ENCODE measurements at places on chromosomes 4 and X.

DNA sequence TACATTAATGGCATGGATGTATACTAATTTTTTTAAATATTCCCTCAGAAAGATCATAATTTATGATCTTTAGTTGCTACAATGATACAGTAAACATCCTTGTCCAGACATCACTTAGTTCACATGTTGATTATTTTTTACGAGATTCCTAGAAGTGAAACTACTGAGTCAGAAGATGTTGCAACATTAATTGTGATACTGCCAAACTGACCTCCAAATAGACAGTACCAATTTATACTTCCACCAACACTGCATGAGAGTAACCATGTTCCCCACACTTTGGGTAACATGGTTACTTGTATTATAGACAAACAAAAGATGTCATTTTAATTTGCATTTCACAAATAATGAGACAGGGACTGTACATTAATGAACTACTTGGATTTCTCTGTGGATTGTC lies 19.6 kb downstream of the RCHY1 start:
- no peak for DNase-seq

DNA sequence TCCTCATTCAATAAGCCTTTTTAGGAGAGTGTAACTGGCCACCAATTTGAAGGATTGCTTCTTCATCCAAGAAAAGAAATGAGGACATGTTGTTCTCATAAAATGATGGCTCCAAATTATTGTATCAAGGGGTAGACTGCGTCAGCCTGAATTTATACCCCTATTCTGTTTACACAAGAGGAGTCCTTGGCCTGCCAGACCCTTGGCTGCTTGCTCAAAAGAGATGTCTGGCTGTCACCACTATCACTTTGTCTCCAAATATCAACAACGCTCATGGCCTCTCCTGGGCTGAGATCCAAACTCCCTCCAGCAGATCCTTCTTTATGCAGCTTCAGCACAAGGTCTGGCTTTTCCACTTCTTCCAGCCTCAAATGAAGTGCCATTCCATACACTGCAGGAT lies 127.9 kb downstream of the OR13H1 start:
- no peak for DNase-seq

GRCh38 chr4:117137145-117137544 lies 51.8 kb upstream of the TRAM1L1 start:
- no peak for DNase-seq

GRCh38 chr4:152784490-152785350 lies 5.0 kb downstream of the ARFIP1 start:
- no peak for DNase-seq

DNA sequence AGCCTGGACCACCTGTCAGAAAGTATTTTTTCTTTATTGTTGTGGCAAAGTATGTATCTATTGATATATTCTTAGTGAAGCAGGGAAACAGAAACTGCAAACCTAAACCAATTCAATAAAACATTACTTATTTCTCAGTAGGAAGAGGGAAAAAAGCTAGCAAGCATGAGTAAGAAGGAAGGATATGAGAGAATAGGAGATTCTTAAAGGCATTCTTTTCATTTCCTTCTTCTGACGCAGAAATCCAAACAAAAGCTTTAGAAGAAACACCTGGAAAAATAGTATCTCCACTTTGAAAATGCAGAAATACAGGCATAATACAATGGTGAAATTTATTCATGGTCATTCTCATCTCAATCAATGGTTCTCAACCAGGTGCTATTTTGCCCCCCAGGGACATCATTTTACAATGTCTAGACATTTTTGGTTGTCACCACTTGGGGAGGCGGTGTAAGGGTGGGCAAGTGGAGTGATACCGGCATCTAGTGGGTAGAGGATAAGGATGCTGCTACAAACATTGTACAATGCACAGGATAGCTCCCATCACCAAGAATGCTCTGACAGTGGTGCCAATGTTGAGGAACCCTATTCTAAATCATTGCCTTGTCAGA lies 21.7 kb upstream of the ATXN3L start:
- DNase-seq = peak; percentile 1

GRCh38 chr4:185709802-185710486 lies 102.0 kb downstream of the SORBS2 start:
- no peak for DNase-seq

DNA sequence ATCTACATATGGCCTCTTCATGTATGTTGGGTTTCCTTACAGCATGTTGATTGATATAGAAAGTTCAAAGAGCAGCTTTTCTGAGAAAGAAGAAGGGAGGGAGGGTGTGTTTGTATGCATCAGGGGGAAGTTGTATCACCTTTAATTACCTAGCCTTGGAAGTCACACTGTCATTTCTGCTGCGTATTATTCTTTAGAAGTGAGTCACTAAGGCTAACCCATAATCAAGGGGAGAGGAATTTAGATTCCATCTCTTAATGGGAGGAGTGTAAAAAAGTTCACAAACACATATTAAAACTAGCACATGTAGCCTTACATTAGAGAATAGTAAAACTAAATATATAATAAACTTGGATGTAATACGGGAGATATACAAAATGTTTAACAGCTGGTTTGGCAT lies 86.5 kb upstream of the CBLL2 start:
- DNase-seq = no peak

DNA sequence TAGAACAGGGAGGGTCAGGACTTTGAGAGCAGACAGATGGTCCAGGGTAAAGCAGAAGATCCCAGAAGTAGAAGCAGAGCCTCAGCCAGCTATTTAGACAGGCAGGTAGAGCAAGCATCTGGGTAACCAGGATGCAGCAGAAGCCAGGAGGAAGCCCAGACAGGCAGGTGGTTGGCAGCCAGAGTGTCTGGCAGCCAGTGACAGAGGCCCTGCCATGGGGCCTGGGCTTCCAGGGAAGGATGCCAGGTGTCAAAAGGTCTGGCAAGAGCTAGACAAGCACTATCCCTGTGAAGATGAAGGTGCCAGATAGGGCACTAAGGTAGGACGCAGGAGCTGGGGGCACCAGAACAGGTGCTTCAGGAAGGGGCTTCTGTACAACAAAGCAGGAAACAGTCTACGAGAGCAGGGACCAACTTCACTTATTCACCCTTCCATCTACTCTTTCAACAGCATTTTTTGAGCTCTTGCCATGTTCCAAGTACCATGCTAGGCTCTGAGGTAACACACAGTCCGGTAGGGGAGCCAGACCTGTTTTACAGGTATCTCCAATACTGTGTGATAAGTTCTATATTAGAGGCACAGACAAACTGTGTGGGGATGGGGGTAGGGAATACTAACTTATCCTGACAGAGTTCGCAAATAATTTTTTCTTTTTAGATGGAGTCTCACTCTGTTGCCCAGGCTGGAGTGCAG lies 38.1 kb upstream of the GJB1 start:
- DNase-seq = no peak

GRCh38 chrX:53330331-53330730 lies 48.9 kb upstream of the IQSEC2 start:
- no peak for DNase-seq

- DNase-seq = no peak
Measured at GRCh38 chr4:8107146-8107657, 51.4 kb downstream of the ABLIM2 start.

- no peak for DNase-seq
Measured at GRCh38 chr4:69330345-69331047, 50.2 kb downstream of the UGT2B28 start.

DNA sequence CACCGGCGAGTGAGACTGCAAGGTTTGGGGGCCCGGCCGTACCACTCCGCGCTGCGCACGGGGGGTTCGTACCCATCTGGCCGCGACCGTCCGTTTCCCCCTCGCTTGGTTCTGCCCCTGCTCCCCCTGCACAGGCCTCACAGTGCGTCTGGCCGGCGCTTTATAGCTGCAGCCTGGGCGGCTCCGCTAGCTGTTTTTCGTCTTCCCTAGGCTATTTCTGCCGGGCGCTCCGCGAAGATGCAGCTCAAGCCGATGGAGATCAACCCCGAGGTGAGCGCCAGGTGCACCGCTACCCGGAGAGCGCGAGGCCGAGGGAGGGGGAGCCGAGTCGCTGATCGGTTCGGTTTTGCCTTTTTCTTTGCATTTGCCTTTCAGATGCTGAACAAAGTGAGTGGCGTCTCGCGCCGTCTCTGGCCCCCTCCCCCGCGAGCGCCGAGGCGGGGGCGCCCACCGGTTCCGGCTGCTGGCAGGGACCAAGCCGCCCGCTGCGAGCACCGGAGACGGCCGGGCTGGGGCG lies at the start of gene UCHL1:
UCHL1 (plus strand) TSS at position 189 of the 517 bp plus-strand sequence; CDS start at position 238, 49 bp downstream.
- no peak for DNase-seq

DNA sequence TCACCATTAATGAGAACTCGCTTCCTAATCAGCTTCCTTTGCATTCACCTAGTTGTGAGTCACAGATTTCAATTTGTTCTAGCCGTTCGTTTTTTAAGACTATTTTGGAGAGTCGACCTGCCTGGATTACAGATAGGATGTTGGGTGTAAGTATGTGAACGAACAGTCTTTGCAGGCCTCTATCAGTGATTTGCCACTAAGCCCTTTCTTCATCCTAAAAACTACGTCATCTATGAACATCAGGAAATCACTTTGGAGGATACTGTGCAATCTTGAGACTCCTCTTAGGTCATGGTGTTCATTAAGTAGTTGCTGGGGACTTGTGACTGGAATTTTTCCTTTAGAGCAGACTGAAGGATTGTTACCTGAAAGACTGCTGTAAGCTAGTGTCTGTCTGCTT lies 1.1 kb downstream of the POLA1 start:
- DNase-seq = no peak

DNA sequence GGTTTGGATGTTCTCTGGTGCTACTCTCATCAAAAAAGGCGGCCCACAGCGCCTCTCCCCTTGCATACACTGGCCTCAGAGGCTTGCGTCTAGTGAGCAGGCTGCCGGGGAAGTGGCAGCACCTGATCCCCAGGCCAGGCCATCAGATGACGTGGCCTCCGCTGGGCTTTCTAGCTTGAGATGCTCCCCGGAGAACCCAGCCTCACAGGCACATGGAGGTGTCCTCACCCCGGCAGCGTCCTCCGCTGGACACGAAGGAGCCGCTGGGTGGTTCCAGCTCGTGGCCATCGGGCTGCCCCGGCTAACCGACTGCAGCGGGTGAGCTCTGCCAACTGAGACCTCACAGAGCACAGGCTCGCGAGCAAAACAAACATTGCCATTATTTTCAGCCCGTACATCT lies 12.8 kb downstream of the IRAK1 start:
- no peak for DNase-seq

GRCh38 chr4:85431881-85432485 lies 43.0 kb upstream of the ARHGAP24 start:
- no peak for DNase-seq

- no peak for DNase-seq
Measured at GRCh38 chr4:40599431-40599830, 30.2 kb downstream of the RBM47 start.

DNA sequence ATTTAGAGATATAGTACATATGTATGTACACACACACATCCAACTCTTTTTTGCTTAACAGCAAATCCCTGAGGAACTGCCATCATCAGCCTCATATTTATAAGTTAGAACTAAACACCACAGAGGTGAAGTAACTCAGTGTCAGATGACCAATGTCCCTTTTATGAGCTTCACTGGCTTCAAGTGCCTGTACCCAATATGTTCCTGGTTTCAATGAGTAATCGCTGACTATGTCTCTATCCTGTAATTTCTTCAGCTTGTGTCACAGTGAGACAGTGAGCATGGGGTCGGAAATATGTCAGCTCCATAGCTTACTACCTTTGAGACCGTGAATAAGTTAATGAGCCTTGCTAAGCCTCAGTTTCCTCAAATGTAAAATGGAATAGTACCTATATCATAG lies 136.2 kb upstream of the RASGEF1B start:
- DNase-seq = no peak

GRCh38 chr4:62475596-62475995 lies 1275.5 kb downstream of the ADGRL3 start:
- DNase-seq = no peak

GRCh38 chr4:6041800-6042199 lies 23.6 kb upstream of the C4orf50 start:
- no peak for DNase-seq

- no peak for DNase-seq
Measured at GRCh38 chrX:66919280-66919832, 280.5 kb upstream of the EDA2R start.

DNA sequence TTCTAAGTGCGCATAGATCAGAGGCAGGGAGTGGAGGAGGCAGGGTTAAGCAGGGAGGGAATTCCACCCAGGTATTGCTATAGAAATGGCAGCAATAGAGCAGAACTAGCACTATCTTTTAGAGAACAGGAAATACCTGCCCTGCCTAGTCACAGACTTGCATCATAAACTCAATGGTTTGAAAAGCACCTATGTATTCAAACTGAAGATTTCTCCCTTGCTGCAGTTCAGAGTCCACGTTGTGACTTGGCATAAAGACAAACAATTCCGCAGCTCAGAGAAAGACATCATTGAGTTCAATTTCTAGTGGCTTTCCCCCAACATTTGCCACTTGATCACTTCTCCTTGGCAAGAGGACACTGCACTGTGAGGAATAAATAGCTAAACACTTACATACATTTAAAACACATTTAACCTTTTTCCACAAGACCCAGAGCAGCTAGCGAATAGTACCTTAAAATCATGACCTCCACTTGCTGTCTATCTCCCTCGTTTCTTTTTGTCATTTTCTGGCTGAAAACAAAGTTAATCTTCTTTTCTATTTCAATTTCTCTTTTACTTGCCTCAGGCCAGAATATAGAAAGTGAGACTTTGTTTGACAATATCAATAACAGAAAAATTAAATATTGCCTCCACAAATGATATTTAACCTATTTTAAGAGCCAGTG lies 42.4 kb downstream of the SLC7A11 start:
- DNase-seq = no peak

- DNase-seq = peak; percentile 12
Measured at GRCh38 chr4:15682242-15683142, 865 bp downstream of the FAM200B start.

GRCh38 chr4:304969-305680 lies at the start of gene ZNF732:
Gene ZNF732 (minus strand): TSS chr4:305474. CDS start chr4:305310, 164 bp downstream.
- no peak for DNase-seq

DNA sequence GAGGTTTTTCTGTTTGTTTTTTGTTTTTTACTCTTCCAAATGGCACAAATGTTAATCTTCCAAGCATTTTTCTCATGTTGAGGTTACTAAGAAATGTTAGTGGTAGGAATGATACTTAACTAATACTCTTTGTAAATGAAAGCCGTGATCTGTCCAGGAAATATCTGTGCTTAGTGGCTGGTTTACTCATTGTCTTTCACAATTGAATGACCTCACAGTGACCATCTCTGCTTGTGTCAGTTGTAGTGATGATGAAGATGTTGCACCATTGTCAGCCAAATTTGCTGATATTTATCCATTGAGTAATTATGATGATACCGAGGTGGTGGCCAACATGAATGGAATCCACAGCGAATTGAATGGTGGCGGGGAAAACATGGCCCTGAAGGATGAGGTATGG lies 93.5 kb downstream of the TNIP2 start:
- no peak for DNase-seq

- no peak for DNase-seq
Measured at GRCh38 chrX:9515973-9516538, 51.2 kb downstream of the TBL1X start.
